ENCODE measurements at places on chromosomes 6 and 20.

GRCh38 chr6:38804358-38804757, 89.2 kb downstream of the DNAH8 start:
- no peak for DNase-seq

- no peak for DNase-seq
Measured at GRCh38 chr6:10175362-10175761, 239.5 kb downstream of the TFAP2A start.

- DNase-seq: no peak
Measured at GRCh38 chr6:16109659-16110305, 19.1 kb upstream of the MYLIP start.

DNA sequence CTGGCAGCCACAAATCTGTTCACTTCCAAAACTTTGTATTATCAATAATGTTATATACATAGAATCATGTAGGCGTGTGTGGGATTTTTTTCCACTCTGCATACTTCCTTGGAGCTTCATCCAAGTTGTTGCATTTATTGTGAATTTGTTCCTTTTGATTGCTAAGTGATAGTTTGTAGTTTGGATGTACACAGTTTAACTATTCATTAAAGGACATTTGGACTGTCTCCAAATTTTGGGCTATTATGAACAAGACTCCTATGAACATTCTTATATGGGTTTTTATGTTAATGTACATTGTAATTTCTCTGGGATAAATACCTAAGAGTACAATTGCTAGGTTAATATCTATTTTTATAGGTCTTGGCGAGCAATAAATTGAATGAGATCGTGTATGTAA, 36.2 kb upstream of the GCNT2 start:
- no peak for DNase-seq

DNA sequence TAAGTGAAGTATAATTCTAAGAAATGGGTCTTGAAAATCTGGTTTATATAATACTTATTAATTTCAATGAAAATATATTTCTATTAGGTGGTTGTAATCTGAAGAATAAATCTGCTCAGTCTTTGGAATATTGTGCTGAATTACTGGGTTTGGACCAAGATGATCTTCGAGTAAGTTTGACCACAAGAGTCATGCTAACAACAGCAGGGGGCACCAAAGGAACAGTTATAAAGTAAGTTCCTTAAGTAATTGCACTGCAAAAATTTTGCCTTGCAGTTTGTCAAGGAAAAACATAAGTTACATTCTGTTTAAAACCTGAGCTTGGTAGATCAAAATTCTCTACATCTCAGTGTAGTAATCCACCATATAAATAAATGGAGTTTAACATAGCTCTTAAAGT, 106.0 kb downstream of the MYO6 start:
- no peak for DNase-seq

DNA sequence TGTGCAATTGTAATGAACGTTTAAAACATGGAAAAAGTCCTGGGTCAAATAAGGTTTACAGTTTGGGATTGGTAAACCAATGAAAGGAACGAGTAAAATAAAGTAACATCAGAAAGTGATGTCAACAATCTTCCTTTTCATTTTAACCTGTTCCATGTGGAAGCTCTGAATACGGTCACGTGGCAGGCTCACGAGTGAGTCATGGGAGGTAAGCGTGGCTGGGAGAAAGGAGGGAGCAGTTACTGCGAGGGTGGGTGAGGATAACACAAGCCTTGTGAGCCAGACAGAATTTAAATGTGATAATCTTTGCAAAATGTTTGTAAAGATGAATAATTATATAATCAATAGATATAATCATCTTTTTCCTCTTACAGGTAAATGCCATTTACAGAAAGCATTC, 171.3 kb upstream of the HDAC2 start:
- no peak for DNase-seq

DNA sequence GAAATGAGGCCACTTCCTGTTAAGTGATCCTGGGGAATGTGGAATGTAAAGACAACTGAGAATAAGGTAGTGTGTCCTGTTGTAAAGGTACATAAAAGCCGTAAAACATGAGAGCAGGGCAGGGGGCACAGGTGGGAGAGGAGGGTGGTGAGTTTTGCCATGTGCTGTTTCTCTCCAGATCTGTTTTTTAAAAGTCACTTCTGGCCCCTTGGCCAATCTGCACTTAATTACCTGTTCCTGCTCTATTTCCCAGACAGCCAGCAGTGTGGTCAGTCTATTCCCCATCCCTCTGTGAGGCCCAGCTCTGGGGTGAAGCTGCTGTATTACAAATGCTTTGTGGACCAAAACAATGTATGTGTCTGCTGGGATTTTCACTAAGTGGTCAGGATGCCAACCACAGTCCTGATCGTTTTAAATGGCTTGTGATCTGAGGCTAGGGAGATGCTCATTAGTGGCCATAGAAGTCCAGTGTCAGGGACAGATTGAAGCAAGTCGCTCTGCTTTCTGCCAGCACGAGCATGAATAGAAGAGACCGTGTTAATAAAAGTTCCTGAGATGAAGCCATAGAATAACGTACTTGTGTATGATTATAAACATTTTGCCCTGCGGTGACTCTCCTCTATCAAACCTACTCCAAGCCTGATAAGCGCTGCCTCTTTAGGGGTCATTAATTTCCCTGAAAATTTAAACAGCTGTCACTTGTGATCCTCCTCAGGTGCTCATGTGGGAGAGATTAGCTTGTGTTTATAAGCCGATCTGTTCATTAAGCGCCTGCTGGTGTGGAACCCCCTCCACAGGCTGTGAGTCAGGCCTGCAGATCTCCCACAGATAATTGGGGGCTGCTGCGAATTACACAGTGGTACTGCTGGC, 111.8 kb upstream of the CENPW start:
- no peak for DNase-seq

DNA sequence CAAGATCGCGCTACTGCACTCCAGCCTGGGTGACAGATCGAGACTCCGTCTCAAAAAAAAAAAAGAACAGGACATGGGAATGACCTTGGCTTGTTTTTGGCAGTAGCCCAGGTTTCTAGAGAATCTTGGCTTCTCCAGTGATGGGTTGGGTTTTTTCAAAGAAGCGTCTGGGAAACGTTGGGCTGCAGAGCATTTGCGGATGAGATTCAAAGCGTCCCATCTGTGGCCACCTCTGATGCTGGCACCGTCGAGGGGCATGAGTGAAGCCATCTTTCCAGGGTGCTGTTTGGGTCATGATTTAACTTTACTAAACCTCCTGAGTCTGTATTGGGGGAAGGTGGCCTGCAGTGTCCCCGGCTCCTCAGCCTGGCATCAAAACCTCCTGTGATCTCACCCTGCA, 43.2 kb upstream of the SRF start:
- no peak for DNase-seq

DNA sequence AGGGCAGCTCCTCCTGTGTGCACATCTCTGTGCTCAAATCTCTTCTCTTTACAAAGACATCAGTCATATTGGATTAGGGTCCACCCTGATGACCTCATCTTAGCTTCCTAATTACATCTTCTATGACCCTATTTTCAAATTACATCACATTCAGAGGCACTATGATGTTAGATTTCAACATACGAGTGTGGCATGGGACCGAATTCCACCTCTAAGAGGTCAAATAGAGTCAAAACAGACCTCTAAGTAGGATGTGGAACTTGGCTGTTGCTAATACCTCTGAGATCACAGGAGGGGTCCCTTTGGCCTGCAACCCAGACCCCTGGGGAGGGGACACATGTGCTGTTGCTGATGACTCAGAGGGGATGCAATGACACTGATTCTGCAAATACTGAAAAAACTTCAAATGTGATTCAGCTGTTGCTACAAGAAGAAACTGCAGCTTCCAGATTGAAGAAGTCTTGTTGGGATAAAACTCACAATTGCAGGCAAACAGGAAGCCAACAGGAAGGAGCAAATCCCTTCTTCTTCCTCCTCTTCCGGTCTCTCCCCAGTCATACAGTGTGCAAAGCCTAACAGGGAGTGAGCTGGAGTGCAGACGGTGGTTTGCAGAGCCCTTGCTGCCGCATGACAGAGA, 216.2 kb downstream of the MYLK4 start:
- no peak for DNase-seq

DNA sequence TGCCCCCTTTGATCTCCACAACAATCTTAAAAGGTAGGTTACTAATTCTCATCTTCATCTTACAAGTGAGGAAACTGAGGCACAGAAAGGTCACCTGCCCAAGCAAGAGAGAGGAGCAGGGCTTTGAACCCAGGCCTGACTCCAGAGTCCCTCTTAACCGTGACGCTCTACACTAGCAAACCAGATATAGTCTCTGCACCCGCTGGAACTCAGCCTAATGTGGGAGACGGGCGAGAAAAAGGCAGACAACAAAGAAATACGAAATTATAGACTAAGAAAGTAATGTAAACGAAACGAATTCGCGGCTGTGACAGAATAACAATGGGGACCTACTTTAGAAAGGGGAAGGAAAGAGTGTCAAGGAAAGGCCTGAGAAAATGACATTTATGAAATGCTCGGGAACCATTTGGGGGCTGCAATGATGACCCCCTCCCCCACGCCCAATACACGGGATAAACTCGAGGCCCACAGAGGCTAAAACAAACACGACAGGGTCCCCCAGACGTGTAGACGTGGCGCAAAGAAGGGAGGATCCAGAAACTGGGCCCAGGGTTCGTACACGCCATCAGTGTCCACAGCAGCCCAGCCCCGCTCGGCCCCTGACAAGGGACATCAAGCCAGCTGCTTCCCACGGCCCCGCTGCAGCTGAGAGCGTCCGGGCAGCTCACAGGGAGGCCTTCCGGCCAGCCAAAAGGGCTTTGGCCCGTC, 637 bp downstream of the TRPC4AP start:
- no peak for DNase-seq

DNA sequence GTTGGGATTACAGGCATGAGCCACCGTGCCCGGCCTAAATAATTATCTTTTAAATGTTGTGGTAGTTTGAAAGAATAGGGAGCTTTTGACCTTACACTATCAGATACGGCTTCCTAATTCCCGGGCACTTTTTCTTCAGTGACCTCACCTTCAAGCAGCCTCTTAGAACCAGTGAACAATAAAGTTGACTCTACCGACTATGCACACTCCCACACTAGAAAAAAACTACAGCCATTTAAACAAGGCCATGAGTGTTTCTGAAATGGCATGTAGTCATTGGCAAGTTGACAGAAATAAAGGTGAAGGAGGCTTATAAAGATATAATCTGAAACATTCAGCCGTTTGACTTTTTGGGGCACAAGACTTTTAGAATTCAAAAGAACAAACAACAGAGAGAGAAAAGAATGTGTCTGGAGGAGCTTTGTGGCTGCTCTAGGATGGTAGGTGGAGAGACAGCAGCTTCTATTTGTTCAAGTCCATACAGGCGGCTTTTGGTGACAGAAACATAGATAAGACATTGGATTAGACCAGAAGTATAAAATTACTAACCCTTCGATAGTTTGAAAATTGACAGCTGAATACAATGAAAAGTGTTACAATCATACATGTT, 75.2 kb downstream of the GJA1 start:
- no peak for DNase-seq

GRCh38 chr6:166411721-166412151, 29.0 kb upstream of the MPC1 start:
- DNase-seq: no peak

GRCh38 chr6:85044361-85044760, 280.0 kb upstream of the TBX18 start:
- no peak for DNase-seq
